ENCODE measurements at places on chromosomes 11 and 22.

DNA sequence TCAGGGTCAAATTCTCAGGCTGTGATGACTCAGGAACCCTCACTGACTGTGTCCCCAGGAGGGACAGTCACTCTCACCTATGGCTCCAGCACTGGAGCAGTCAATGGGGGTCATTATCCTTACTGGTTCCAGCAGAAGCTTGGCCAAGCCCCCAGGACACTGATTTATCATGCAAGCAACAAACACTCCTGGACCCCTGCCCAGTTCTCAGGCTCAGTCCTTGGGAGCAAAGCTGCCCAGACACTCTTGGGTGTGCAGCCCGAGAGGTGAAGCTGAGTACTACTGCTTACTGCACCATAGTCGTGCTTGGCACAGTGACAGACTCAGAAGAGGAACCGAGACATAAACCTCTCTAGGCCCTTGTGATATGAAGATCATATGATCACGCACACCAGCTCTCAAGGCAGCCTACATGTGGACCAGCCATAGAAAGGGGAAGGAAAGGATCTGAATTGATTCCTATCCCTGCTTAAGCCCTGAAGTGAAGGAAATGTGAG is 58.2 kb downstream of the ZNF280B start:
- DNase-seq: no peak

DNA sequence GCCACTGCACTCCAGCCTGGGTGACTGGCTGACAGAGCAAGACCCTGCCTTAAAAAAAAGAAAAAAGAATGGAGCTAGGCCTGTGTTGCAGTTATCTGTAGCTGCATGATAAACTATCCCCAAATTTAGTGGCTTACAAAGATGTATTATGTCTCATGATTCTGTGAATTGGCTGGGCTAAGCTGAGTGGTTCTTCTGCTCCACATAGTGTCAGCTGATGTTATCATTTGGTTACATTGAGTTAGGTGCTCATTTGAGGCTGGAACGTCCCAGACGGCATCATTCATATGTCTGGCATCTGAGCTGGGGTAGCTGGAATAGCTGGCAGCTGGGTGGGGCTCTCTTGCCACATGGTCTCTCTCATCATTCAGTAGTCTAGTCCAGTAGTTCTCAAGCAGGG is 8.2 kb upstream of the ASCC2 start:
- DNase-seq: no peak

DNA sequence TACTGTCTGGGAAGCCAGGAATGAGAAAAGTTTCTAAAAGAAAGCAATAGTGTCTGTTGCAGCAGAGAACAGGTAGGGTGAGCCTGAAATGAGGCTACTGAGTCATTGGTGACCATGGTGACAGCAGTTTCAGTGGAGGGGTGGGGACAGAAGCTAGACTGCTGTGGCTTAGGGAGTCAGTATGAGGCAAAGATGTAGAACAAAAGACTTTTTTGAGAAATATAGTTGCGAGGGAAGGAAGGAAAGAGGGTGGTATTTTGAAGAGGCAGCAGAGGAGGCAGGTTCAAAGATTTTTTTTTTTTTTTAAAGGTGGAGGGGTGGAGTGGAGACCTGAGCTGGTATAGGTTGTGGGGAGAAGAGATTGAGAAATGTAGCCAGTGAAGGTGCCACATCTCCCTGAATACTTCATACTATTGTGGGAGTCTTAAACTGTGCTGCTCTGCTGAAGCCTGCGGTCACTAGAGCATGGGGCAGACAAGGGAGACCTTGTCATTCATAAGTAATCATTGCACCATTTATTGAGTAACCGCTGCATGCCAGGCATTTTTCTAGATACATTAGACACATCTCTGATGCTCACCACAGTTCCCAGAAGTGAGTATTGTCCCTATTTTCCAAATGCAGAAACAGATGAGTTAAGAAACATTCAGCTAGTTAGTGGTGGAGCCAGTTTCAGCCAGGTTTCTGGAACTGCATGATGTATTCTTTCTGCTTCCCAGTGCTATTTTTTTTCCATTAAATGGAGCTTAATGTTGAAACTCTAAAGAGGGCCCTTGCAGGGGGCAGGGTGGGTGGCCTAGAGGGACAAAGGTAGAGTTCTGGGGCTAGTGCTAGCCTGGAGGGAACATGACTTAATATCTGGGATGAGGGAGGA is 49.9 kb downstream of the STIM1 start:
- peak; percentile 23 for DNase-seq

DNA sequence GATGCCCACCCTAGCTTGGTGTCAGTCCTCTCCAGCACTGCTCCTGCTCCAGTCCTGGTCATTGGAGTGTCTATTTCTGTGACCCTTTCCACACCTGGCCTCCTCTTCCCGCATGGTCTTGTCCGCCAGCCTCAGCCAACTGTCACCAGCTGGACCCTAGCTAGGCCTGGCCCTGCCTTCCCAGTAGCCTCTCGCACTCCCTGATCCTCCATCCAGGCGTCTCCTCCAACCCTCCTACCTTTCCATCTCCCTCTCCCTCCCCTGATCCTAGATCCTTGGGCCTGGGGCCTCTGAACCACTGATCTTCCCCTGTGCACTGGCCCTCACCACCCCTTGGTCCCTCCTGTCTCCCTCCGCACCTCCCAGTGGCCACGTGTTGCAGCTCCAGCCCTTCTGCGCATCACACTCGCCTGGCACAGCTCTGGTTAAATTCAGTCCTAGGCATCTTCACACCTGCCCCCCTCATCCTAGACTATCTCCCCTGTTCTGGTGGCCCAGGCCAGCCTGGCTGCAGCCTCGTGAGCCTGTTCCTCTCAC is 9.9 kb downstream of the SYNGR1 start:
- DNase-seq: no peak

- DNase-seq: no peak
Measured at GRCh38 chr11:132187814-132188213, 817.4 kb downstream of the NTM start.

- DNase-seq: no peak
Measured at GRCh38 chr11:69650081-69650831, 9.3 kb downstream of the CCND1 start.

- no peak for DNase-seq
Measured at GRCh38 chr22:23104187-23104971, 34.1 kb downstream of the GNAZ start.

DNA sequence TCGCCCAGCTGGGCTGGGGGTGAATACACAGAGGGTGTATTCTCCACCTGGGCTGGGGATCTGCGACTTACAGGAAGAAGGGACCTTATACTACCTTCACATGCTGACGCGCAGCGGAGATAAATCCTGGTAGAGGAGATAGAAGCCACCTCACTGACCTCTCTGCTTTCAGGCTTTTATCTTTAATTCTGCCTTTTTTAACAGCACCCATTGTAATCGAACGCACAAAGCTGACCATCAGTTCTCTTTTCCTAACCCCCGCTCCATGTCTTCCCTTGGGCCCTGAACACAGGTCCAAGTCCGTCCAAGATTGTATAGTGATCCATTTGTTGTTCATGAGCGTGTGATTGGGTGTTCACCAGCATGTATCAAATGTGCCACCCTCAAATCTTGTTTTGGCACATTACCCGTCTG is 664 bp upstream of the LAMTOR1 start:
- no peak for DNase-seq

DNA sequence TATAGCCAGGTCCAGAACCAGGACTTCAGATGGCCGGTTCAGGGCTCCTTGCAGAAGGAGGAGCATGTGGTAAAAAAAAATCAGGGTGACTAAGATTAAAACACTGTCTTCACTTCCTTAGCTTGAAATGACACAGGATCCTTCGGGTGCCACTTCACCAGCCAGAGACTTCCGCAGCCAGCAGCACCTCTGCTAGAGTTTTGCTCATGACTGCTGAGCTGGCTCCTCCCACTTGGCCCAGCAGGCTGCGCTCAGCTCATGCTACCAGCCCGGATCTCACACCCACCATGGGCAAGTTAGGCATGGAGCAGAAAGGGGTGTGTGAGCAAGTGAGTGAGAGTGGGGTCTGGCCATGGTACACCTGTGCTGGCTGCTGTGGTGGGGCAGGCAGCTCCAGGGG is 6.6 kb upstream of the MS4A18 start:
- DNase-seq: no peak

GRCh38 chr11:128399251-128400121 is 187.9 kb downstream of the ETS1 start:
- no peak for DNase-seq

GRCh38 chr11:111236383-111236782 is 9.1 kb upstream of the POU2AF2 start:
- DNase-seq: no peak

DNA sequence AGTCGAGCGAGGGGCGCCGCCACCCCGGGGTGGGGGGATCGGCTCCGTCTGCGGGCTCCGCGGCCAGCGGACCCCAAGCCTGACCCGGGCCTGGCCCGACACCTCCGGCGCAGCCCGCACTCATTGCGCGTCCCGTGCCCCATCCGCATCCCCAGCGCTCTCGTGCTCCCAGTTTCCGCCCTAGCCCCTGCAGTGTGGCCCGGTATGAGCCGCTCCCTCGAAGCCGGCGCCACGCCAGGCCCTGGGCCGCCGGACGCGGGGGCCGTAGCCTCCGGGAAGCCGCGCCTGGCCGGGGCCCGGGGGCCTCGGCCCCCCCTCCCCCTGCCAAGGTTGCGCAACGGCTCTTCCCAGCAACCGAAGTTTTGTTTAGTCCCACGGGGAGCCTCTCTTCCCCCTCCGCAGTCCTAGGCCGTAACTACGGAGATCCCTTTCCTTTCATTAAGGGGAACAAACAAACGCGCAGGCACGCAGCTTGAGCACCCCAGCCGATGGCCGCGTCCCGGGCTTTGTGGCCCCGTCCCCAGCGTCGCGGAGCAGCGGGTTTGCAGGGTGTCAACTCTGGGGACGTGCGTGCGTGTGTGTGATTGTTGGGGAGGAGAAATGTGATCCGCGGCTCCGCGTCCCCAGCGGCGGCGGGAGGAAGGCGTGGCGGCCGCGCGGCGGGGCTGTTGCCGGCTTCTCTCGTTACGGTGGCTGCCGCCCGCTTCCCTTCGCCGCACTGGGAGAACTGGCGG is 883 bp downstream of the HIPK3 start:
- DNase-seq: peak; percentile 35

GRCh38 chr22:46079861-46080821 is 70.2 kb upstream of the PPARA start:
- DNase-seq: no peak

GRCh38 chr11:8739309-8739793 is 56.8 kb downstream of the RPL27A start:
- DNase-seq: no peak

GRCh38 chr11:116345575-116345974 is 427.2 kb downstream of the BUD13 start:
- no peak for DNase-seq

DNA sequence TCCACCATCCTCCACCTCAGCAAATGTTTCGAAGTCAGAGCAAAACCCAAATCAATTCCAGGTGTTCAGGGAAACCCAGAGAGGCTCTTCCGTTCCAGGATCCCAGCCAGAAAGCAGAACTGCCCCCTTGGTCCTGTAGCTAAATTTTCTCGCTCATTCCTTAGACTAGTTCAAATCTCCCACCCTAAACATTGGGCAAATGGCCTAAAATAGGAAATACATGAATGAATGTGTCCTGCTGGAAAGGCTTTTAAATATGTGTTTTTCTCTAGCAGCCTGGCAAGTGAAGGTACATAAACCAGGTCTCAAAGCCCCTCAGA is 89.6 kb downstream of the ETS1 start:
- no peak for DNase-seq
